GM23248 (cell line): ENCODE measurements at places on chromosomes 3 and 15.

GRCh38 chr3:161969867-161970266 lies 473.3 kb downstream of the OTOL1 start:
- DNase-seq = peak; percentile 6

DNA sequence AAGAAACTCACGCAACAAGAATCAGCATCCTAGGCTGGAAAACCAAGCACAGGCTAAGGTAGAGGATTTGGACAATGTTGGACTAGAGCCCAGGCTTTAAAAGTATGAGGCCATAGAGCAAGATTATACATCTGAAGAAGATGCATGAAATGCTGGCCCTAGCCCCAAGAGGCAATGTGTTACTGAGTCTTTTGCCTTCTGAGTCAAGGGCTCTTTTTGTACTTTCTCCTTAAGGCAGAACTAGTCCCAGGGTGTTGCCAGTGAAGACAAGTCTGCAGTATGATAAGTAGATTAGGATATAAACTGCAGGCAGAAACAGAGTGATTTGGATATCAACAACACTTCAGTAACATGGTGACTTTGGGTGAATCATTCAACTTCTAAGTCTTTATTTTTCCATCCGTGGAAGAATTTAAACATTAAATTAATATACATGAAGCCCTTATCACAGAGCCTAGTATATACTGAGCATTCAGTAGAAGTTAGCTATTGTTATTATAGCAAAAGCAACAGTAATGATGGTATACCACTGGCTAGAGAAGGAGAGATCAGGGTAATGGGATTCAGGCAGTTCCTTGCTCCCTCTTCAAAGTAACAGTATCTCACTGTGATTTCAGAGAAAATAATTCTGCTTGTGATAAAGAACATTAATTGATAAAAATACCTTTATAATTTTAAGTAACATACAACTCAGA lies 99.9 kb upstream of the MLF1 start:
- peak; percentile 65 for DNase-seq

DNA sequence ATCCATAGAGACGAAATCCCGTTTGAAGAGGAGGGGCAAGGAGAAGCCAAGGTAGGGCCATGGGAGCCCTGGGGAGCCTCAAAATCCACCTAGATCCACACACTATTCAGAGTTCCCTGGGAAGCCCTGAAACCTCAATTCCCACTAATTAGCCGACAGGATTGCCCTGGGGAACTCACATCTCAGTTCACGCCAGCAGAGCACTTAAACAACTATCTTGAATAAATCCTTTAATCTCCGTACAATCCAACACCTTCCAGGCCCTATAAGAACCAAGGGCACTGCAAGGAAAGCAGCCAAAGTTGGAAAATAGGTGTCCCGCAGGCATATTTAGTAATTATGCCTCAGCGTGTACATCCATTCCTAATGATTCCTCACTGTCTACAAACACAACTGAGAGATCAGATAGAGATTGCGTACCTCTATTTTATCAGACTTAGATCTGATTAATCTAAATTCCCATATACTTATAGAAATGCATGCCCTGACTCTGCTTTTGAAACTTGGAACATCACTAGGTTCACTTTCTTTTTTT lies 25.6 kb upstream of the EIF4A2 start:
- no peak for DNase-seq

DNA sequence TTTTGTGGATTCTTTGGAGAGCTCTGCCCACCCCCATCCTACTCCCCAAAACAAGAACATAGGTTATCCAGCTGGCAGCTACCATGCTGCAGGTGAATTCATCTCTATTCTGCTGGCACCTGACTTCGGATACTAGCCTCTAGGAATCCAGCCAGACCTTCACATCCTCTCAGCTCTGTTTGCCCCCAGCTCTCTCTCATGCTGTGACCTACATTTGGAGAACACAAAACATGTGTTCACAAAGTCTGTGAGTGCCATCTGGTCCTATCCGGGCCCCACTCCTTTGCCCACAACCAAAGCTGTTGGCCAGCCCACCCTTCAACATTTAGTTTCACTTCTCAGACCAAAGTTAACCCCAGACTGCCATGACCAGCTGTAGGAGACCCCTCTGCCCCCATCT lies 89.4 kb upstream of the C3orf80 start:
- no peak for DNase-seq

GRCh38 chr3:124867511-124867910 lies 19.7 kb downstream of the ITGB5 start:
- DNase-seq = no peak

DNA sequence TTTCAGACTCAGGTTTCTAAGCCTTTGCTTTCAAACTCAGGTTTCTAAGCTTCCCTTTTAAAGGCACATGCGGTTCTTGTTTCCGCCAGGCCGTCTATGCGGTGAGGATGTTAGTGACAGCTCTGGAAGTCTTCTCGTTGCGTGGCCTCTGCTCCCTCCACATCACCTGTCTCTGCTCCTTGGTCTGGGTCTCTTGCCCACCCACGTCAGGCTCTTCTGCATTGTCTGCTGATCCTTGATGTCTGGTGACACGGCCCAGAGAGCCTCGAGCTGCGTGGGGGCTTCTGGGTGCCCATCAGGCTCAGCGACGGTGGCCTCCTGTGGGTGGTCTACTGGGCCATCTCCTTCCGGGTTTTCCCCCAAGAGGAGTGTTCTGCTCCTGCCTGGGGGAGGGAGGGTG lies 30.5 kb downstream of the KLF13 start:
- DNase-seq = no peak

- DNase-seq = no peak
These were observed 80.3 kb downstream of the FAIM start for GRCh38 chr3:138688871-138689299.

DNA sequence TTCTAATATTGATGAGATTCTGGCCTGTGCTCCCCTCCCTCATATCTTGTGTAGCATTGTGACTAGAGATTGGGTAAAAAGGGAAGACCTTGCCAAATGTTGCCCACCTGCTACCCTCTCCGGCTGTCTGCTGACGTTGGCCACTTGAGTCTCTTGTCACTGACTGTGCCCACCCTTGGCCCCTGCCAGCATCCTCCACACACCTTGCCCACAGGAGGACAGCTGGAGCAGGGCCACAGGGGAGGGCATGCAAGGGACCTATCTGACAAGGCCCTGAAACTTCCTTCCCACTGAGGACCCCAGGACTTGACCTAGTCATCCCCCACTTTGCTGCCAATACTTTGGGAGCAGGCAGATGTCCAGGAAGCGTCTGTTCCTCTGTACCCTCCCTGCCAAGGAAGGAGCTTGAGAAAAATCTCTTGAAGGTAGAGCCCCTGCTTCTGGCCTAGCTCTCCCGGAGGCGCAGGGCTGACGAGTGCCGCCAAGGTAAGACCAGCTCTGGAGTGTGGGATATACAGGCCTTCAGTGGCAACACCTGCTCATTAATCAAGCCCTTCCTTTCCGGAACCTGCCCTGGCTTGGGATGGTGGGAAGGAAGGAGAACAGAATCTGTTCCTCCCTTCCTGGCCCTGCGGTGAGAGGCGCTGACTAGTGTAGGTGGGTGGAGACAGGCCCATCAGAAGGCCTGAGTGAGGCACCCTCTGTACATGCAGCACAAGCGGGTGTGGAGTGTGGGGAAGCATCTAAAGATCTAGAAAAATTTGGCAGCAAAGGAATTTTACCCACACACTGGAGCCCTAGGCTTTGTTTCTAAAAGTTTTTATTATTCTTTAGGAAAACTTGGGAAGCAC lies 4.9 kb upstream of the PAK6 start:
- DNase-seq = peak; percentile 24

DNA sequence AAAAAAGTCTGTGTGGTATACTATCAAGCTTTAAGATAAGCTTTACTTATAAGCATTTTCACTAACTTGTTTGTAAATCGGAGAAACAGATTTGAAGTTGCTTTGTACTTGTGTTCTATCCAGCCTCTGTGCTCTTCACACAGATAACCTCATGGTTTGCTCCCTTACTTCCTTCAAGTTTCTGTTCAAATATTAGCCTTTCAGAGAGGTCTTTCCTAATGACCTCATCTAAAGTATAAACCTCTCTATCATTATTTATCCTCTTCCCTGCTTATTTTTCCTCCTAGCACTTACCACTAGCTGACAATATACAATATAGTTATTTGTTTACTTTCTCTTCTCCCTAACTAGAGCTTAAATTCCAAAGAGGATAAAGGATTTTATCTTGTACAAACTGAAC lies 180.0 kb downstream of the CBLB start:
- DNase-seq = no peak

GRCh38 chr3:118859950-118860349 lies 174.7 kb downstream of the IGSF11 start:
- DNase-seq = no peak

- DNase-seq = no peak
These were observed 81.9 kb downstream of the FGF12 start for GRCh38 chr3:192645437-192645836.

GRCh38 chr3:2484162-2485026 lies 385.7 kb downstream of the CNTN4 start:
- no peak for DNase-seq
